Hepatocyte (in vitro differentiated cells): ENCODE measurements at places on chromosomes 7 and 10.

DNA sequence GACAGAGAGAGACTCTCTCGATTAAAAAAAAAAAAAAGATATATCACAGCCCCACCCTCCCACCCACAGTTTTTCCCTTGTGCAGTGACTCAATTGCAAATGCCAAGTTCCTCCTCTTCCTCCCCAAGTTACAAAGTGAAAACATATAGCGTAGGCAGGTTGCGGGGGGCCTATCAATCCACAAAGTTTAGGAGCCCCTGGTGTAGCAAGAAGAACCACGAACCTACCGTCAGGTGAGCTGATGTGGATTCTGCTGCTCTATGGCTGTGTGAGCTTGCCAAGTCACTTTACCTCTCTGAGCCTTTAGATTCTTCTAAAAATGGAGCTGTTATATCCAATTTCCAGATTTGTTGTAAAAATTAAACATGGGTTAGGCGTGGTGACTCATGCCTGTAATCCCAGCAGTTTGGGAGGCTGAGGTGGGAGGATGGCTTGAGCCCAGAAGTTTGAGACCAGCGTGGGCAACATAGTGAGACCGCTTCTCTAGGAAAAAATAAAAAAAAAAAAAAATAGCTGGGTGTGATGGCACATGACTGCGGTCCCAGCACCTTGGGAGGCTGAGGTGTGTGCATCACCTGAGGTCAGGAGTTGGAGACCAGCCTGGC lies 8.2 kb upstream of the RHBDD2 start:
- DNase-seq: no peak

- no peak for DNase-seq
Observed at GRCh38 chr10:6399231-6399741, 180.8 kb downstream of the PRKCQ start.

DNA sequence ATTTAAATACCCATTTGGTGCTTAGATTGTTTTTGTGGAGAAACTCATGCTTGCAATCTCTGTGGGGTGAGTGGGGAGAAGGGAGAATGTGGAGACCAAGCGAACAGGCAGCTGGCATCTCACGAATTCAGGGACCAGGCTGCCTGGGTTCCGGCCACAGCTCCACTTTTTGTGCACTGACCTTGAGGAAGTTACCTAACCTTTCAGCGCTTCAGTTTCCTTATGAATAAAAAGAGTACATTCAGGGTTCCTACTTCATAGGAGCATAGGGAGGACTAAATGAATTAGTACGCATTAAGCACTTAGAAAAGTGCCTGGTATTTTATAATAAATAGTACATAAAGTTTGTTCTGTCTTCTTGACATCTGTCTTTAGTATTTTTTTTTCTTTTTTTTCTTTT lies 72.5 kb downstream of the PRTFDC1 start:
- no peak for DNase-seq

DNA sequence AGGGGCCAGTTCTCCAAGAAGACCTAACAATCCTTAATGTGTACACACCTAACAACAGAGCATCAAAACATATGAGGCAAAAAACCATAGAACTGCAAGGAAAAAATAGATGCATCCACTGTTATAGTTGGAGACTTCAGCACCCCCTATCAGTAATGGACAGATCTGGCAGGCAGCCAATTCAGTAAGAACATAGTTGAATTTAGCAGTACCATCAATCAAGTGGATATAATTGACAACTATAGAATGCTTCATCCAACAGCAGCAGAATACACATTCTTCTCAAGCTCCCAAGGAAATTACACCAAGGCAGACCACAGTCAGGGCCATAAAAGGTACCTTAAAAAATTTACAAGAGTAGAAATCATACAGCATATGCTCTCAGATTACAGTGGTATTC lies 42.2 kb downstream of the POLL start:
- DNase-seq: no peak

DNA sequence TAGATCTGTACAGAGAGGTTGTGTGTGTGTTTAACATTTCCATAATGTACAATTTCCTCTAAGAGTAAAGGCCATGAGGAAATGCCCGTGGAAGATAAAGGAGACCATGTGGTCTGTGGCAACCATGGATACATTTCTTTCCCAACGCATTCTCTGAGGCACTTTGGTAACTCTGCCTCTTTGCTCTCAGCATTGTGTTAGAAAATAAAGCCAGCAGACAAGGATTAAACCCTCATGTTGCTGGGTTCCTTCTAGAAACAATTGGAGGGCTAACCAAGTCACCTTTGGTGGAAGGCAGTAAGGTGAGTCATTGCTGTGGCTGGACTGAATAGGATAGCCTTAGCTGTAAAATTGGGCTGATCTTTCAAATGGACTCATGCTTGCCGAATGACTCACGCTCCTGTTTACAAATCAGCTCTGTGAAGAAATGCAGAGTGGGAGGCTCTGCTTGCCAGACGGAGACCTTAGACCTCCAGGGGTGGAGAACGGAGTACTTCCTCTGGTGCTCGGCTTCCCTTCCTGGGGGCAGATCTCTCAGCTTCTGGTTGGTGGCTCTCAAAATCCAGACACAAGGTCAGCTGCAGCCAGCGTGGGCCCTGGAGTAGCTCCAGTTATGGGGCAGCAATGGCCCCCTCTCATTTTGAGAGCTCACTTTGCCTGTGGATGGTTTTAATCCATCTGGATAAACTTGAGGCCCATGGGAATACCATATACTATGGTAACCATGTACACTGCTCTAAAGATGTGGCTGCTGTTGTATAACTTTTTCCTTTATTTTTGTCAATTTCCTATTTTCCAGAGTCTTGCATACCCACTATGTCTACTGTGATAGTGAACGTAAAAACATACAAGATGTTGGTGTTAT lies 137.3 kb downstream of the TCF7L2 start:
- peak; percentile 86 for DNase-seq

GRCh38 chr7:142485617-142486226 lies 227.9 kb upstream of the PRSS58 start:
- DNase-seq: no peak

- DNase-seq: no peak
Observed at GRCh38 chr7:105911961-105912575, 35.7 kb upstream of the ATXN7L1 start.

- no peak for DNase-seq
Observed at GRCh38 chr7:104883248-104883717, 130.7 kb upstream of the KMT2E start.

DNA sequence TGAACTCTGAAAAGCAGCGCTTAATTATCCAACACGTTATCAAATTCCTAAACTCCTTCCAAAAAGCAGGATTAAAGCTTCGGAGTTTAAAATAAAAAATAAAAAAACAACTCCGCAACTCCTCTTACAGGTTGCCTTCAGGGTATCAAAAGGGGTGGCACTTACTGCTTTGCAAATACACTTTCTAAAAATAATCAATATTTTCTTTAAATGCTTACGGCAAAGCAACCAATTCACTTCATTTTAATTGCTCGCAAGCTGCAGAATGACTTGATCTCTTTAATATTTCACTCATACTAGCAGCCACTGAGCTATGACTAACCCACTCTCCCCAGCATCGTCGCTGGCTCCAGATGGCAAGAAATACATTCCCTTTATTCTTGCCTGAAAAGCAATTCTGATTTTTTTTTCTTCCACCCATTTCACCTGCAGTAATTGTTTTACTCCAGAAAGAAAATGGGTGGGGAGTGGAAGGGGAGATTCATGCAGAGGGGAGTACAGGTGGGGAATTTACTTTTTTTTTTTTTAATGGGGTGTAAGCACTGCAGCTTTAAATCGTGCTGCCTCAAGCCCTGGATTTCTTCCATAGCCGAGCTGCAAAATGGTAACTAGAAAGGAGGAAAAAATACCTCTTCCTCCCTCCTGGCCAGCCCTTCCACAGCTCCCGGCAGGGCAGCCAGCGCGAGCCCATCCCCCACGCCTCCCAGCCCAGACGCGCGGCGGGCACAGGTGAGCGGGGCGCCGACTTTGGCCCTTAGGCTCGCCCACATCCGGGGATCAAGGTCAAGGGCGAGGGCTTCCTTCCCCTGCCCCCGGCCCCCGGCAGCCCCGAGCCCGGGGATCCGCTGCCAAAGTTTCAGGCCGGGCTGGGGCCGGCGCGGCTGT lies 54.2 kb upstream of the FHIP2A start:
- DNase-seq: peak; percentile 66

DNA sequence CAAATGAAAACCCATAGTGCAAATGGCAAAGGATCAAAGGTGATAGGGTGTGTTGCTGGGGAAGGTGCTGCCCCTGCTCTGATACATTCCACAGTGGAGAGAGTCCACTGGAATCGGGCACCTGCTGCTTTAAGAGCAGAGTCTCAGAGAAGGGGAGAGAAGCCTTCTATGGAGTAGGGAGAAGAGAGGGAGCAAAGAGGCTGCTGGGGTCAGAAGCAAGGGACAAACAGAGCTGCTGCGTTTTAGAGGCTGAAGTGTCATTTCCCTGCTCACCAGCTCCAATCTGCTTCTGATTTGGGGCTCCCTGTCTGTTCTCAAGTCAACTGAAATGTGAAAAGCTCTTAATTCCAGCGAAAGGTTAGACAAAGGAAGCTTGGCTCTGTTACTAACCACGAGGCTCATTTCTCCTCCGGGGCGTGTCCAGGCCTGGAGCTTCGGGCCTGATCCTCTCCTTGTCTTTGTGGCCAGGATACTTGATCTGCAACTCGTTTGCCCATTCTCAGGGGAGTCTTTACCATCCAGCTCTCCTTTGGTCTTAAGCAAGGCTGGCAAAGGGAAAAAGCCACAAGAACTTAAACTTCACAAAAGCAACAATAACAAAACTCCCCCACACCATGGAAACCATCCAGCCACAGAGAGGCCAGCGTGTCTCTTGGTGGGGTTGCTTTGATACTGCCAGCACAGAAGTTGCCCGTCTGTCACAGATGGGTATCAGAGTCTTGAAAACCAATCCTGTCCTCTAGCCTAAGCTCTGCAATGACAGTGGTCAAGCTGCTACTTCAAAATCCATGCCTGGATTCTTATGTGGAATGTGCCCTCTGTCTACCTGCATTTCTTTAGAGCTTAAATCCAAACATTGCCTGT lies 692.6 kb downstream of the SUGCT start:
- DNase-seq: peak; percentile 14

GRCh38 chr7:135616136-135616535 lies 46.2 kb upstream of the STMP1 start:
- DNase-seq: no peak

GRCh38 chr7:147571436-147572185 lies 1019.0 kb upstream of the C7orf33 start:
- DNase-seq: no peak

- DNase-seq: peak; percentile 17
Observed at GRCh38 chr10:107994621-107995270, 830.2 kb upstream of the SORCS1 start.
